ENCODE measurements at places on chromosomes 1 and 21.

GRCh38 chr1:22153660-22154437, 11.0 kb upstream of the WNT4 start:
- DNase-seq = no peak

- DNase-seq = no peak
These were observed 199.4 kb upstream of the CAMK1G start for GRCh38 chr1:209383907-209384709.

GRCh38 chr1:94953746-94954145, 26.8 kb upstream of the CNN3 start:
- no peak for DNase-seq

GRCh38 chr1:183520379-183520778, 48.1 kb downstream of the SMG7 start:
- no peak for DNase-seq

- no peak for DNase-seq
These were observed 30.2 kb downstream of the RASAL2 start for GRCh38 chr1:178124115-178124514.

DNA sequence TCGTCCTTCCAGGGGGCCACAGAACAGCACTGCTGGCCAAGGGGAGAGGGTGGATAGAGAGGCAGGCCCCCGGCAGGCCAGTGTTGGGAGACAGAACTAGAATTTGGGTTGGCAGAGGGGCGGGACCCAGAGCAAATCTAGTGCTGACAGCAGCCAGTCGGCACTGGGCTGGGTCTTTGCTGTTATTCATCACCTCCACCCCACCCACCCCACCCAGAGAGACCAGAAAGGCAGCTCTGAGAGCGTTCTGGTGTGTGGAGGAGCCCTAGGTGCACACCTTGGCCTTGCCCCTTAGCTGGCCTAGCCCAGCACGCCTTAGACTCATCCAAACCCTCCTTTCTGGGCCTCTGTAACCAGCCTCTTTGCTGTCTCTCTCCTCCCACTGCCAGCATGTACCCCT, 6.4 kb upstream of the PKP1 start:
- DNase-seq = no peak
